ENCODE measurements at places on chromosomes 3 and 15.

DNA sequence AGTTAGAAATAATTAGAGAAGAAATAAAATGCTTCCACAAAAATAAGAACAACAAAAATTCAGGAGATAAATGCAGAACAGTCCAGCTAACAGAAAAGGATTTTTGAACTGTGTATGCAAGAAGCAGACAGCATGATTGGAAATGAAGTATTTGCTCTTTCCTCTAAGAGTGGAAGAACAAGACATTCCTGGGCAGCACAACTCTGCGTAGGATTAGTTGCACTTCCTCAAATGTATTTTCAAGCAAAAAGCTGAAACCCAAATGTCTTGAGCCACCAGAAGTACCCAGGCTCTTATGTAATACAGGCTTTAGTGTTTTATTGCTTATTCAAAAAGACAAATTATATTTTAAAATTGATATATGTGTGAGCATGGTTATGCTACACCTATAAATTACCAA lies 127.2 kb downstream of the ZBTB20 start:
- no peak for DNase-seq

DNA sequence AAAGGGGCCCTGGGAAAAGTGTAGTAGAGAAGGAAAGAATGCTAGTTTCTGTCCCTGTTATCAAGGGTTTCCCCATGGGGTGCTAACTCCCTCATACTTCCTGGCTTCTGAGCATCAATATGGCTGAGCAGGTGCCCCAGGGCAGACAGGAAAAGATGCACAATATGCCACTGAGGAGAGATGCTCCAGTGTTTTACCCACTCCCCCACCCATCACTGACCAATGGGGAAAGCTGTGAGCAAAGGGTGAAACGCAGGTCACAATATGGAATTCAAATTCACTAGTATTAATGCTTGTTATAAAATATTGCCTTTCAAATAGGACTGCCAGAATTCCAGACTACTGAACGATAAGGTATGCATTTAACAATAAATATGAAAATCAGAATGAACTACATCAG lies 187.5 kb upstream of the CTNNB1 start:
- DNase-seq, result no peak

GRCh38 chr3:117144853-117145252 lies 435.3 kb downstream of the TUSC7 start:
- peak; percentile 11 for DNase-seq

GRCh38 chr3:14278265-14278798 lies 99.7 kb downstream of the LSM3 start:
- no peak for DNase-seq

DNA sequence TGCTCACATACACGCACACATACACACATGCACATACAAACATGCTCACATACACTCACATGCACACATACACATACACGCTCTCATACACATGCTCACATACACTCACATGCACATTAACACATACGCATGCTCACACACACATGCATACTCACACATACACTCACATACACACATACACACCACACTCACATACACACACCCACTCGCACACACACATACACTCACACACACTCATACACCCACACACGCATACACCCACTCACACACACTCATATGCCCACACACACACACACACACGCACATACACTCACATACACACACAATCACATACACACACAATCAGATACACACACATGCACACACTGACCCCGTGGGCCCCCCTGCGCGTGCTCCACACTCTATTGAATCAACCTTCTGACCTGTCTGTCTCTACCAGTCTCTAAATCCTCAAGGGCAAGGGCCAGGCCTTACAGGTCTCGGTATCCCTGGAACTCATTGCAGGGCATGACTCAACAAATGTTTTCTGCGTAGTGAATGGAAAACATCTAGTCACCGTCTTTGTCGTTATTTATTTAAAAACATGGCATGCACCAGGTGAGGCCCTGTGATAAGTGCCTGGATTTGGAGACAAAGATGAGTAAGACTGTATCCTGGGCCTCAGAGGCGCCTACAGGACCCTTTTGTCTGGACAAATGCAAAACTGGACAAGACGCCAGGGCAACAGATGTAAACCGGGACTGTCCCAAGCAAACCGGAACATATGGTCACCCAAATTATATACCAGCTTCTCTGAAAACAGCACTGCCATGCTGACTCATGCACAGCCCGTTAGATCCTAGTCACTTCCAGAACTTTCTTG lies 41.8 kb downstream of the GRK7 start:
- no peak for DNase-seq

DNA sequence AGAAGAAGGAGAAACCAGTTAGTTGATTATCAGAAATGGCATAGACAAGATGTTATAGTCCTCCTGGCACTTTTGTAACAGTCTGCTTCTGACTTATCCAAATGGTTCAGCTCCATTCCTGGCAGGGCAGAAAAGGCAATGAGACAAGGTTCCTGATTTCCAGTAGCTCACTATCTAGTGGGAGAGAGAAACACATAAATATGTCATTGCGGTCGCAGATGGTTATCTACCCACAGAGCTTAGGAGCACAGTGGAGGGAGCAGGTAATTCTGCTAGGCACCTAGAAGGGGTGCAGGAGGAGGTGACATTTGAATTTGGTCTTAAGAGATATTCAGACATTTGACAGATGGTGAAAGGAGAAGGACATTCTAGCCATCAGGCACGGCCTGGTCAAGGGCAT lies 78.1 kb downstream of the TAMM41 start:
- DNase-seq, result no peak

DNA sequence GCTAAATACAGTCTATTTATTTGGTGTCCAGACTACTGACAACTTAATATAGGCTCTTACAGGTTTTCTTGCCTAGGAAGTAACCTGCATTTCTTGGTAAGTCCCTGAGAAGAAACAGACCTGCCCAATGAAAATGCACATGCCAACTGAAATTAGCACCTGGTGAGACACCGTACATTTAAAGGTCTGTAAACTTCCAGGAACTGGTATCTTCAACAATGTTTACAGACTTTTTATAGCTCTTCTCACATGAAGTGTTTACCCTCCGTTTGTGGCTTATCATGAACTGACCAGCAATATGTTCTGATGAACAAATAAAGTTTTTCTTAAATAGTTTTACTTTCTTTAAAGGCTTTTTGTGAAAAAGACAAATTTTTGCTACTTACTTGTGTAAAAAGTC lies 93.3 kb downstream of the PCCB start:
- no peak for DNase-seq

- no peak for DNase-seq
These were observed 62.0 kb downstream of the SNRK start for GRCh38 chr3:43348350-43348749.

DNA sequence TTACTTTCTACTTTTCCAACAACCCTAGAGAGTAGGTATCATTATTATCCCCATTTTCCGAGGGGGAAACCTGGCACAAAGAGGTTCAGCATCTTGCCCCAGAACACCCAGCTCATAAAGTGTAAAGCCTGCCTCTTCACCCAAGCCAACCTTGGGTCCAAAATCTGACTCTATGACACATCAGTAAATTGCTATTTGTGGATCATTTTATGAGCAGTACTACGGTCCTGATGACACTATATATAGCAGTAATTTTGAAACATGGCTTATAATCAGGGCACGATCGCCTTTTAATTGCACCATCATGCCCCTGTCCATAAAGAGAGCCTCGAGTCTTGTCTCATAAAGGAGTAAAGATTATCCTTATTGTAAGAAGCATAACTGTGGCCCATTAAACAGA lies 9.7 kb downstream of the MAGI1 start:
- no peak for DNase-seq

DNA sequence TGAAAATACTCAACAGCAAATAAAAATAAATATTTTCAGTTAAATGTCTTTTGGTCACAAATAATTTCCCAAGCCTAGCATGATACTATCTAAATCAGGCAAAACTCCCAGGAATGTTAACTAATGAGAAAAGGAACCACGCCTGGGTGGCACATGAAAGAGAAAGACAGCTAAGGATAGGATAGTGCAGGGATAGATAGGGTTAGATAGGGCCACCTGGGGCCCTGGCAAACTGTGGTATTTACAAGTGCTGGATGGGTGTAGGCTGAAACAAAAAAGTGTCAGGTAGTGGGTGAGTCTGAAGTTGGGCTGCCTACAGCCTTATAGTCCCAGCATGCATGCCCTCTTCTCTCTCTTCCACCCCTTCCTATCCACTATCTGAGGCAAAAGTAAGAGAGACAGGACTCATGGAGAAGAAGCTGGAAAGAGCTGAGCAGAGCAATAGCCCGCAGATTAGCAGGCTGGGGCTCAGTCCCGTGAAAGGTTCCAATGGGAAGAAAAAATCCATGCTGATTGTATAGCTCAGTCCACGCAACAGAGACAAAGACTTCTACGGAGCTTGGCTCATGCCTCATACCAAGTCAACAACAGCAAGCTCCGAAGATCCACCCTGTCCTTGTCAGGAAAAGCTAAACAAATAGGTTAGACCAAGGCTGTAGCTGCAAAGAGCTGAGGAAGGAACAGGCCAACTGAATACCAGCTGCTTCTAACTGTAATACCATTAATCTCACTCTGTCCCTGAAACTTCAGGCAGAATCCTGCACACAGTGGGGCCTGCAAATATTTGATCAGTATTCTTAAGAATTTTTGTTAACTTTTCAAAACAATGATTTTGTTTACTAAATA lies 342.1 kb upstream of the ATP11B start:
- no peak for DNase-seq

DNA sequence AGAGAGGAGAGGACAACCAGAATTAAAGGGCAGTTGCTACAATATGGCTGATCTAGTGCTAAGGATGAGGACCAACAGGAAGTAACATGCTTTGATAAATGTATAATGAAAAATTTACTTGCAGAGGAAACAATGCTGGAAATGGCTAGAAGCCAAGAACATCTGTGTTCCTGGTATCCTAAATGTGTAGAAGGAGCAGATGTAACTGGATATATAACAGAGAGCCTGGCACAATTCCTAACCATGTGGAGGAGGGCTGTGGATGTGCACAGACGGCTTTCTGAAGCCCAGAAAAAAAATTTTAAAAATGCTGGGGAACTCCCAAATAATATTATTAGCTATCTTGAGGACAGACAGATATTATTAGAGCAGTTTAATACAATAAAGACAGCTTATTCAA lies 159.4 kb upstream of the GBE1 start:
- peak; percentile 29 for DNase-seq

DNA sequence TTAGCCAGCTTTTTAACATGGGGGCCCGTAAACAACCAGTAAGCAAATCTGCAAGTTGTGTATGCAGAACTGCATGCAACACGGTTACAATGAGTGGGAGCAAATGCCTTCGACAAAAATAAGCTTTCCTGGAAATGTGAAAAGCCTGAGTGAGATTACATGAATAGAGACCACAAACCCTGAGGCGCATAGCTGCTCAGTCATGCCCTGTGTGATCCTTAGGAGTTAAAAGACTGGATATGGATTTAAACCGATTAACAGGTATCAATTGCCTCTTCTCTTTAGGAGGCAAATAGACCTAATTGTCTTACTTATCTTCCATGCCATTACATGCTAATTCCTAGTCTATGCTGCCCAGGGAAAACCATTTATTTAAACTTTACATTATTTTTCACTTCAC lies 810.3 kb downstream of the ROBO1 start:
- no peak for DNase-seq

DNA sequence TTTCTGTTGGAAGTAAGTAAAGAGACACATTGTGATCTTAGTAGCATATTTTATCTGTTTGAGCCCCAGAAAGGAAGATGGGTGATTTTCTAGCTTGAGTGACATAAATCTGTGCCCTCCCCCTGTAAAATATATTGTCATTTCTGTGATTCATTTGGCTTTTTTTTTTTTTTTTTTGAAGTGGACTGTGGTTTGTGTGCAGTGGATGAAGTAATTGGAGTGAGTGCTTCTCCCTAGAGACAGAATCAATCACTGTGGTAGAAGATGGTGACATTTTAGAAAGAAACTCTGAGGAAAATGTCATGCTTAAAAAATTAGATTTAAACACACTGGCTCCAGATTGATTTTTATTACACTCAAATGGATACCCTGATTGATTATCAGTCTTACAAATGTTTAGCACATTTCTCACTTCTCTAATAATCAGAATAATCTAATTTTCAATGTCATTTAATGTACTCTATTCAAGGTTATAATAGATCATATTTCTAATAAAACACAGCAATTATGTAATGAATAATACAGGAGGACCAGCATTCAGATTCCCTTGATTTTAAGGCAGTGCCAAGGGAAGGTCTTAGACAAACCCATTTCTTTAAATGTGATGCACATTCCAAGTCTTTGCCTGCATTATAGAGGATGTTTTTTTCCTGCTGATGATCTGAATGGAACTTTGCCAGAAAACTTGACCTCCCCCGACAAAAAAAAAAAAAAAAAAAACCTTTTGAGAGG lies 116.6 kb downstream of the TOP2B start:
- DNase-seq, result no peak

DNA sequence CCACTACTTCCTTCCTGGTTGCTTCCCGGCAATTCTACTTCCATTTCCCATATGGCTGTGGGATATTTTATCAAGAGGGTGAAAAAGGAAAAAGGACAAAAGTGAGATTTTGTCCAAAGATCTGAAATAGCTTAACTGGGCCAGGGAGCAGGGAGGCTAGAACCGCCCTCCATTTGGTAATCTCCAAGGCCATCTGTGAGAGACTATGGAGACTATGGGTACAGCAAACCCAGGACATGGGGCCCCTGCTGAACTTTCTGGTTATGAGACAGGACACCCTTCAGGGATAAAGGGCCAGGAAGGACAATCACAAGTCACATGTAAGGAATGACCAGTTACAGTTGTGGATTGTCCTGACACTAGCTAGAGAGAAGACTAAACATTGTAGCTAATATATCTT lies 24.3 kb downstream of the ZSCAN2 start:
- no peak for DNase-seq

DNA sequence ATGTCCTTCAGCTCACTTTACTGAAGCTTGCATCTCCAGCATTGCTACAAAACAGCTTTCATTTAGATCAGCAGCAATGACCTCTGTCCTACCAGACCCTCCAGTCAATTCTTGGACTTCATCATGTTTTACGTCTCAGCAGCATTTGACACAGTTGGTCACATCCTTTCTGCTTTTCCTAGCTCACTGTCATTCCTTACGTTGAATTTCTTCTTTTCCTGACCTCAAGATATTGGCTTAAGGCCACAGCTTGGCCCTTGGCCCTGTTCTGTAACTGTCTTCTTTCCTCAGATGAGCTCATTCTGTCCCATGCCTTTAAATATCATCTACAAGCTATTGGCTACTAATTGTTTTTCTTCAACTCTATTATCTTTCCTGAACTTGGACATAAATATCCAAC lies 576.2 kb upstream of the KCNMB2 start:
- DNase-seq, result no peak

- DNase-seq, result no peak
These were observed 12.0 kb upstream of the GNB4 start for GRCh38 chr3:179463319-179463718.

DNA sequence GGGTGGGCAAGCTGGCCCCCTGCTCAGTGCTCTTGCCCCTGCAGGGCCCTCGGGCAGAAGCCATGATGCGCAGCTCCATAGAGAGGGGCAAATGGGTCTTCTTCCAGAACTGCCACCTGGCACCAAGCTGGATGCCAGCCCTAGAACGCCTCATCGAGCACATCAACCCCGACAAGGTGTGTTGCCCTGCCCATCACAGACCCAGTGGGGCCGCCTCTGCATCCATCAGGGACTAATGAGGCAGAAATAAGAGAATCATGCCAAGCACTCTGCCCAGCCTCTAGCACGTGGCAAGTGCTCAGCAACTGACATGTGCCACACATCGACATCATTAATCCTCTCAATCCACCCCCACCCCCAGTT lies 49.4 kb downstream of the SEMA3G start:
- DNase-seq, result no peak

GRCh38 chr3:138051947-138052802 lies 42.2 kb downstream of the CLDN18 start:
- DNase-seq, result no peak

GRCh38 chr3:45894015-45894414 lies 7.7 kb downstream of the CCR9 start:
- DNase-seq, result no peak

Measured in NCI-H1694 treated with DMSO at 0.1 percent for 48 hours (cell line).